ENCODE measurements at places on chromosomes 2 and 18. TPM values are rescaled to one million over a fixed set of nuclear protein-coding genes. Genes with fewer than 3 reads are reported as not detected.

The CDK5R2 gene
- not detected for polyA plus RNA-seq

The MLPH gene
- 16.1 TPM for polyA plus RNA-seq

The GALR1 gene
- not detected for polyA plus RNA-seq

DNA sequence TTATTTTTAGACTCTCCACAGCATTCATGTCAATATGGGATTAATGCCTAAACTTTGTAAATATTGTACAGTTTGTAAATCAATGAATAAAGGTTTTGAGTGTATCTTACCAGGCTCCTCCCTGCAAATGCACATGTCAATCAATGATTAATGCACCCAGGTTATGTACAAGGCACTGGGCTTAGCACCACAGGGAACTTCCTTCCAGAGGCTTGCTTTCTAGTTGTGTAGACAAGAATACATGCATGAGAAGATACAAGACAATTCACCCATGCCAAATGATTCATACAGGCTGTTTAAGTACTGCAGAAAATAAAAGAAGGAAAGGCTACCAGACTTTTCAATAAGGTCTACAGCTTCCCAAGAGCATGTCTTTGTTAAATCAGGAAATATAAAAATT is 114.1 kb downstream of the MMADHC start:
- no peak for DNase-seq

DNA sequence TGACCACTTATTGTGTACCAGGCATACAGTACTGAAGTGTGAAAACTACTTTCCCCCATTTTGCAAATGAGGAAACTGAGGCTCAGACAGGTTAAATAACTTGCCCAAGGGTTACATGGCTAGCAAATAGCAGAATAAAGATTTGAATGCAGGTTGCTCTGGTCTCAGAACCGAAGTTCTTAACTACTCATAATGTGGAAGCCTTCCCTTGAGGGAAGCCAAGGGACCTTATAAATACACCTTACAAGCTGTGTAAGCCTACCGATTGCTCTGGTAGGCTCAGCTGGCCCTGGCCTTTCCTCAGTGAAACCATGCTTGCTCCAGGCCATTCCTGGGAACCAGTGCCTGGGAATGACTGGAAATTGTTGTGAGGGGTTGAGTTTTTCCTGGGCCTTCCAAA is 114.6 kb upstream of the CDCA7 start:
- DNase-seq = no peak

Data from BJ (cell line).